Prostate gland (tissue), 2 donors: ENCODE measurements at places on chromosomes 1 and 21. TPM values are rescaled to one million over a fixed set of nuclear protein-coding genes. Genes with fewer than 3 reads are reported as not detected.

DEGS1 gene
- 78.8 TPM for total RNA-seq

DNA sequence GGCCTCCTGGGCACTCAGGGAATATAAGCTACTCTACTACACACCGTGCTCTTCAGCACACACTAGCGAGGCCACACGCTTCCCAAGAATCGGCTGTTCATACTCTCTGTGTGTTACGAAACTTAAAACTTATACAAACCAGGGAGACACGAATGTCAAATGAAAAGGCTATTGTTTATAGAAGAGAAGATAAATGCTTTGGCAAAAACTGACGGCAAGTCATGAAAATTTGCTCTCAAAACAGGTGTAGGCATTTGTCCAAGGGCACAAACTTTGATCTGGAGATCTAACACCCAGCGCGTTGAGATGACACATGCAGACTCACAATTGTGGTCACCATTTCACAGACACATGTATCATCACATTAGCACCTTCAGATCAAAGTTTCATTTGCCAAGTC is 46.1 kb downstream of the USP48 start:
- H3K27ac ChIP-seq: no peak overlapping the region
- no peaks in the 10 kb centered on the region for H3K4me1 ChIP-seq
- no peaks in the 10 kb centered on the region for H3K27me3 ChIP-seq
- no peaks in the 10 kb centered on the region for H3K36me3 ChIP-seq
- H3K4me3 ChIP-seq: no peak overlapping the region

ABCG1 gene
- 28.3 TPM for total RNA-seq

- H3K27ac ChIP-seq: peak overlapping the region; percentile 37
- no peak overlapping the region for H3K4me3 ChIP-seq
These were observed 221.6 kb downstream of the LTN1 start for GRCh38 chr21:28770867-28771661.

DNA sequence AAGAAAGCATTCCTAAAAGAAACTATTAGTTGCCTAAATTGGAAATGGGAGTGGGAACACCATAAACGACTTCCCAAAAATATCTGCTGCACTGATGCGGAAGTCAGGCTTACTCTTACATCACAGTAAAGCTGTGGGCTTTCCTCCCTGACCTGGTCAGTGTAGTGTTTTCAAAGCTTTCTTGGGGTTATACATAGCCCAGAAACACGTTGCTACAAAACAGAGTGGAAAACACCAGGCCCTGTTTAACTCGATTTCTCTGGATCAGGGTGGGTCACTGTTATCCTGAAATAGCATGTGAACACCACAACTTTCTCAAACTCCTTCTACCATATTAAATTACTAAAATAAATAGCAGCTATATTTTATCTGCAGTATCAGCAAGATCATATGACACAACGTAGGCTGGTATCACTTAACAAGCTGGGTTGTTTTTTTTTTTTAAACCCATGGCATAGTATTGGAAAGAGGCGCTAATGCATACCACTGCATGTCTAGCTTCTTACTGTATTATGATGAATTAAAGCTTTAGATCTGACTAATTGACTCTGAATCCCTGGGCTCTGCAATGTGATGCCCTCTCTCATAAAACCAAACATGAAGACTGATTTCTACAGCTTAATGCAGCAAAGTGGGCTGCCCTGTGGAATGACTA is 184.6 kb downstream of the TGFB2 start:
- no peak overlapping the region for H3K4me3 ChIP-seq
- no peaks in the 10 kb centered on the region for H3K36me3 ChIP-seq
- H3K27ac ChIP-seq: no peak overlapping the region

GRCh38 chr1:27136998-27137542 is 17.9 kb downstream of the SLC9A1 start:
- DNase-seq: no peak
- no peaks in the 10 kb centered on the region for H3K36me3 ChIP-seq
- H3K27ac ChIP-seq: no peak overlapping the region
- peaks cover 3% of the 10 kb centered on the region for H3K4me1 ChIP-seq

DNA sequence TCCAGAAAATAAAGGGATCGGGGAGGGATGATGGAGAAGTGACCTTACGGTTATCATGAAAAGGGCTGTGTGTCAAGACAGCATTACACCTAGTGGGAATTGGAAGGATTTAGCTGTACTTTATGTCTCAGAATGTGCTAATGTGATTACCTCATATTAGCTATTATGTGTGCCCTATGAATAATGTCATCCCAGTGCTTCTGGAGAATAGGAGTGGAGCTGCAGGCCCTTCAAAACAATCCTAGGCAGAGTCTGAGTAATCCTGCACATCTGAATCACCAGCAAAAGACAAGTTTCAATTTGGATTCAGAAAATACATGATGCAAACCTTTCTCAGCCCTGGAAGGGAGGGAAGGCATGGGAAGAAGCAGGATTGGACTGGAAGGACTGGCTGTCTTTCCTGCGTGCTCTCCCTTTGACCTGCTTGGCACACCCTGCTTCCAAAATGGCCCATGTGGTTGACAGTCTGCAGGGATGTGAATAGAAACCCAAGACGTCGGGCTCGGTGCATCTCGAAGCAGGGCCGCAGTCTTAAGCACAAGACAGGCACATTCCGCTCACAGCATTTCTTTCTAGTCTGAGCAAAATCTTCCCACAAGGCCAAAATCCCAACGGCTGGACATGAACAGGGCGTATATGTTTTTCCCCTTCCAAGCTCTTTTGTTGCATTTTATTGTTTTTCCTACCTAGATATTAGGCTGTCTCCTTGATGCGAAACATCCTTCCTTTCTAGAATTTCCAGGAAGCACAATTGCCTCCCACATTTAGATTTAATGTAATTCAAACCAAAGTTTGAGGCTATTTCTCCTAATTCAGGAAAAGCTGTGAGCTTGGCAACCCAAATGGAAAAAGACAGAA is 54.3 kb upstream of the TARBP1 start:
- no peak for DNase-seq
- H3K36me3 ChIP-seq: no peaks in the 10 kb centered on the region
- H3K27me3 ChIP-seq: no peaks in the 10 kb centered on the region
- H3K27ac ChIP-seq: peak overlapping the region; percentile 100
- no peak overlapping the region for H3K4me3 ChIP-seq

BRINP2 gene
- total RNA-seq: 2.3 TPM

SAMD11 gene
- 4.5 TPM for total RNA-seq

GRCh38 chr1:233442026-233442780 is 114.7 kb downstream of the MAP3K21 start:
- H3K27ac ChIP-seq: no peak overlapping the region
- H3K4me3 ChIP-seq: no peak overlapping the region
- H3K36me3 ChIP-seq: no peaks in the 10 kb centered on the region
- DNase-seq: no peak

DNA sequence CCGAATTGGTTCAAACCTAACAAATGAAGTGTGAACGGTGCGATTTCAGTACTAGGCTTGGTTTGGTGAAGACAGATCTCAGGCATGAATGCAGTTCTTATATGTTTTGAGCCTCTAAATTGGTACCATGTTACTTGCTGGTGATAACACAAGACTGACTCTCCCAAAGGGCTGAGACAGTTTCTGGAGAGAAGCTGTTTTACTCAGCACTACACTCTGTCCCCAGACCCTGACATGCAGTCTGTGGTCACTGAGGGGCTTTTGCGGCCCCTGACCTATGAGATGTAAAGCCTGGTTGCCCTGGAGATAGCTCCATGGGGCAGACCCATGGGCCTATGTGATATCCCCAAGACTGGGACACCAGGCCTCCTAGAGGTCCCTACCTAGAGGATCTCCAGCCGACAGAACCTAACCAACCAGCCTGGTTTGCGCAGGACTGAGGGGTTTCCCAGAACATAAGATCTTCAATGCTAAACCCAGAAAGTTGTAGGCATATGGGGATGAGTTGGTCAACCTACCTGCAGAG is 19.4 kb upstream of the FOXE3 start:
- no peak overlapping the region for H3K27ac ChIP-seq
- H3K4me3 ChIP-seq: no peak overlapping the region
- H3K27me3 ChIP-seq: no peaks in the 10 kb centered on the region
- no peaks in the 10 kb centered on the region for H3K36me3 ChIP-seq
- no peak for DNase-seq

- H3K4me3 ChIP-seq: no peak overlapping the region
- no peaks in the 10 kb centered on the region for H3K4me1 ChIP-seq
- no peak for DNase-seq
- H3K27me3 ChIP-seq: no peaks in the 10 kb centered on the region
- no peak overlapping the region for H3K27ac ChIP-seq
These were observed 210.1 kb downstream of the FGGY start for GRCh38 chr1:59506952-59507351.

GRCh38 chr1:150406483-150406882 is 42.5 kb downstream of the RPRD2 start:
- H3K27me3 ChIP-seq: no peaks in the 10 kb centered on the region
- no peaks in the 10 kb centered on the region for H3K36me3 ChIP-seq
- H3K27ac ChIP-seq: no peak overlapping the region
- DNase-seq: no peak

SPATA6 gene
- total RNA-seq: 23.2 TPM

FAM151A gene
- not detected for total RNA-seq

DNA sequence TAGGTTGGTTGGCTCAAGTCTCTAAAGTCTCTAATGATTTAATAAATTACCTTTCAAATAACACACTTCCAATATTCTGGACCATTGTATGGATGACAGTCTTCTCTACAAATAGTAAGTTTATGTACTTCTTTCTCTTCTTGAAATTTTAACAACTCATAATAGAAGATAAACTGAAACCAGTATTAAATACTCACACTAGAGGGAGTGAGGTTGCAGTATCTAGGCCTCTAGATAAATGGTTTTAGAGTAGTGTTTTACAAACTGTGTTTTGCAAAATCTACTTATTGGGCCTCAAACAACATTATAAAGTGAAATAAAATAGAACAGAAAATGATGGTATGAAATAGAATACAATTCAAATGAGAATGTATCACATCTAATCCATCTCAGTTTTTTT is 479.9 kb upstream of the BRINP3 start:
- no peak overlapping the region for H3K27ac ChIP-seq
- H3K27me3 ChIP-seq: no peaks in the 10 kb centered on the region
- H3K36me3 ChIP-seq: no peaks in the 10 kb centered on the region
- no peak for DNase-seq

HAO2 gene
- total RNA-seq: not detected

GIPC2 gene
- 2.0 TPM for total RNA-seq

DNA sequence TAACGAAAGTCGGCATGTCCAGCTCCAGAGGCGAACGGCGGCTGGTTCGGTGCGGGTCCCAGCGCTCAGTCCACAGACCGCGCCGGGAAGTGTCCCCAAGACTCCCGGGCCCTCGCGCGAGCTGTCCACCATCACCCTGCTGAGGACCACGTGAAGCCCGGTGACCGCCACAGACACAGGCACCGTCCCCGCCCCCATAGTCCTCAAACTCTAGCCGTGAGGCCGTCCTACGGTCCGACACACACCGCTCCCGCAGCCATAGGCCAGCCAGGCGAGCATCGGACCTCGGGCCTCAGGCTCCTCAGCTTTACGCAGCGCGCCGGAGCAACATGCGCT is 535 bp downstream of the SETD4 start:
- peaks cover 3% of the 10 kb centered on the region for H3K36me3 ChIP-seq
- H3K4me3 ChIP-seq: peak overlapping the region; percentile 61
- H3K4me1 ChIP-seq: peaks cover 9% of the 10 kb centered on the region
- H3K27me3 ChIP-seq: no peaks in the 10 kb centered on the region

XKR8 gene
- total RNA-seq: 9.5 TPM
